ENCODE measurements at places on chromosomes 7 and 10. TPM values are rescaled to one million over a fixed set of nuclear protein-coding genes. Genes with fewer than 3 reads are reported as not detected.

Gene ATG9B
- total RNA-seq, result not detected

- no peaks in the 10 kb centered on the region for H3K36me3 ChIP-seq
- DNase-seq, result no peak
- H3K27me3 ChIP-seq, result no peaks in the 10 kb centered on the region
These were observed 185.7 kb upstream of the TMEM72 start for GRCh38 chr10:44725404-44725803.

Gene ANAPC16
- total RNA-seq, result 256 TPM

DNA sequence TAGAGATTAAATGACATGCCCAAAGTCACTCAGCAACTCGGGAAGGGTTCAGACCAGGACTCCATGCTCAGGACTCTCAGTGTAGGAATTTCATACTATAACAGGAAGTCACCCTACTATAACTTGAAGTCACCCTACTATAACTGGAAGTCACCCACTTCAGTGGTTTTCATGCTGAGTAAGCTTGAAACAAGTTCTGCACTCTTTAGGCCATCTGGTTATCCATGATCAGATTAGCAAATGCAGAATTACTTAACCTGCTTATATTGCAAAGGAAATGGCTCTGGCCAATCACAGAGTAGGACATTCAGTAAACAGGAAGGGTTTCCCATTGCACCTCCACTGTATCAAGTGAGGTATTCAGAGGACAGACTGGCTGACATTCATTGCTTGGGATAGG is 1240.4 kb downstream of the GATA3 start:
- no peak overlapping the region for H3K27ac ChIP-seq
- H3K36me3 ChIP-seq, result no peaks in the 10 kb centered on the region
- no peak overlapping the region for H3K4me3 ChIP-seq
- H3K27me3 ChIP-seq, result peaks cover 10% of the 10 kb centered on the region
- H3K4me1 ChIP-seq, result no peaks in the 10 kb centered on the region
- no peak for DNase-seq

DNA sequence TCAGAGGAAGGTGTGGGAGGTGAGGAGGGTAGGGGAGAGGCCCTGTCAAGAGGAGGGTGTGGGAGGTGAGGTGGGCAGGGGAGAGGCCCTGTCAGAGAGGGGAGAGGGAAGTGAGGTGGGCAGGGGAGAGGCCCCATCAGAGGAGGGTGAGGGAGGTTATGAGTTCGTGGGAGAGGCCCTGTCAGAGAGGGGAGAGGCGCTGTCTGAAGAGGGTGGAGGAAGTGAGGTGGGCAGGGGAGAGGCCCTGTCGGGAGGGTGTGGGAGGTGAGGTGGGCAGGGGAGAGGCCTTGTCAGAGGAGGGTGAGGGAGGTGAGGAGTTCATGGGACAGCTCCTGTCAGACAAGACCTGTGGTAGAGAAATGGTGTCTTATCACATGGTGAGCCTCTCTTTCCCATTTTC is 74.4 kb downstream of the INPP5A start:
- no peak overlapping the region for H3K4me3 ChIP-seq
- H3K27ac ChIP-seq, result no peak overlapping the region
- DNase-seq, result no peak
- H3K27me3 ChIP-seq, result no peaks in the 10 kb centered on the region
- peaks cover 27% of the 10 kb centered on the region for H3K4me1 ChIP-seq

Gene GPRIN2
- not detected for total RNA-seq

Gene MBLAC1
- 2.0 TPM for total RNA-seq

GRCh38 chr10:132865851-132866600 is 76.3 kb downstream of the CFAP46 start:
- peak; percentile 7 for DNase-seq
- H3K4me1 ChIP-seq, result no peaks in the 10 kb centered on the region
- peaks cover 63% of the 10 kb centered on the region for H3K27me3 ChIP-seq

- H3K4me1 ChIP-seq, result no peaks in the 10 kb centered on the region
- DNase-seq, result no peak
- no peaks in the 10 kb centered on the region for H3K36me3 ChIP-seq
- no peaks in the 10 kb centered on the region for H3K27me3 ChIP-seq
- H3K27ac ChIP-seq, result no peak overlapping the region
These were observed 362.7 kb upstream of the COBL start for GRCh38 chr7:51679358-51679757.

GRCh38 chr7:117259615-117260014 is 63.2 kb downstream of the WNT2 start:
- no peak overlapping the region for H3K27ac ChIP-seq
- no peak overlapping the region for H3K4me3 ChIP-seq
- no peaks in the 10 kb centered on the region for H3K36me3 ChIP-seq
- no peaks in the 10 kb centered on the region for H3K27me3 ChIP-seq
- DNase-seq, result no peak

GRCh38 chr10:19014034-19014433 is 34.6 kb upstream of the MALRD1 start:
- no peak overlapping the region for H3K27ac ChIP-seq
- H3K36me3 ChIP-seq, result no peaks in the 10 kb centered on the region
- no peaks in the 10 kb centered on the region for H3K4me1 ChIP-seq
- no peaks in the 10 kb centered on the region for H3K27me3 ChIP-seq

- H3K36me3 ChIP-seq, result no peaks in the 10 kb centered on the region
- no peak for DNase-seq
- no peak overlapping the region for H3K4me3 ChIP-seq
- H3K4me1 ChIP-seq, result peaks cover 55% of the 10 kb centered on the region
- H3K27me3 ChIP-seq, result peaks cover 97% of the 10 kb centered on the region
These were observed 349.6 kb downstream of the DNAJB6 start for GRCh38 chr7:157686285-157686894.
